Right renal pelvis (tissue), 4 donors: ENCODE measurements at places on chromosomes 1 and 21.

- no peak for DNase-seq
These were observed 709 bp downstream of the NECTIN4 start for GRCh38 chr1:161088587-161089110.

GRCh38 chr1:163038928-163039706 lies 30.0 kb upstream of the RGS4 start:
- DNase-seq = no peak

GRCh38 chr1:223664106-223664505 lies 1.4 kb downstream of the CAPN8 start:
- DNase-seq = no peak

DNA sequence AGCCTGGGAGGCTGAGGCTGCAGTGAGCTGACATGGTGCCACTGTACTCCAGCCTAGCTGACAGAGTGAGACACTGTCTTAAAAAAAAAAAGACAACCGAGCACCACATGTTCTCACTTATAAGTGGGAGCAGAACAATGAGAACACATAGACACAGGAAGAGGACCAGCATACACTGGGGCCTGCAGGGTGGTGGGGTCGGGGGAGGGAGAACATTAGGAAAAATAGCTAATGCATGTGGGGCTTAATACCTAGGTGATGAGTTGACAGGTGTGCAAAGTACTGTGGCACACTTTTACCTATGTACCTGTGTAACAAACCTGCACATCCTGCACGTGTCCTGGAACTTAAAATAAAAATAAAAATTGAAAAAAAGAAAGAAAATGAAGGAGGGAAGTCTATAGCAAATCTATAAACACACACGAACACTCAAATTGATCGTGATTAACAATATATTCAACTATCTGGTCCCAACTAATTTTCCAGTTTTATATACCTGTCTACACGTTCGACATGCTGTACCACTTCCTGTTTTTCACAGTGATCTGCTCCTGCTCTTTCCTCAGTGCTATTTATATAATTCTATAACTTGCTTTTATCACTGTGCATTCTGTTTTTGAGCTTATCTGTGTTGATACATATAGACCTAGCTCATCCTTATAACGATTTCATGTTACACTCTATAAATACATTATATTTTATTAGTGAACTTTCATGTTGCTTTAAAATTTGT lies 27.2 kb downstream of the AK5 start:
- no peak for DNase-seq

- DNase-seq = no peak
These were observed 72.5 kb downstream of the CDC42BPA start for GRCh38 chr1:227245613-227246320.

GRCh38 chr1:59856725-59857338 lies 42.1 kb downstream of the HOOK1 start:
- DNase-seq = no peak

- no peak for DNase-seq
These were observed 17.5 kb downstream of the PFKL start for GRCh38 chr21:44317241-44317782.
